ENCODE measurements at places on chromosomes 5 and 9. TPM values are rescaled to one million over a fixed set of nuclear protein-coding genes. Genes with fewer than 3 reads are reported as not detected.
A peak's percentile ranks its signal among the peaks of the same experiment; 100 is the strongest.

- H3K27ac ChIP-seq, result no peak overlapping the region
- H3K27me3 ChIP-seq, result no peaks in the 10 kb centered on the region
- no peaks in the 10 kb centered on the region for H3K4me1 ChIP-seq
- H3K4me3 ChIP-seq, result no peak overlapping the region
These were observed 1819.8 kb downstream of the MAT2B start for GRCh38 chr5:165325221-165325620.

- peaks cover 9% of the 10 kb centered on the region for H3K36me3 ChIP-seq
- no peak overlapping the region for H3K27ac ChIP-seq
- peak overlapping the region; percentile 56 for H3K4me3 ChIP-seq
- no peak for DNase-seq
These were observed 1.6 kb upstream of the SEC16A start for GRCh38 chr9:136484153-136485048.

DNA sequence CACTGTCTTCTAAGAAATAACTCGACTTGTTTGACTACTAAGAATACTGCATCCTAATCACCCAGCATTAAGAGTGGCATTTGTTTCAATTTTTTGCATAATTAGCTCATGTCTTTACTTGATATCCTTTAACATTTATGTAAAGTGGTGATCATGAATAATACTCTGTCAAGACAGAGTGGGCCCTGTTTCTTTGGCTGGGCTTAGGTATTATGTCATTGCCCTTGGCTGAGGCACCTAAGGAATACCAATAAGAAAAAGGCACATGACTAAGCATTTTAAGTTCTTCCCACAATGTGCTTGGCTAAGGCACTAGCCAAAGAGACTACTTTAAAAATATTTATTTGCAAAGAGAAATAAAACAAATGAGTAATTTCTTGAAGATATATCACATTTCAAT is 308.1 kb downstream of the CTNND2 start:
- no peak overlapping the region for H3K4me3 ChIP-seq
- no peaks in the 10 kb centered on the region for H3K36me3 ChIP-seq
- no peak overlapping the region for H3K27ac ChIP-seq
- DNase-seq, result no peak

DNA sequence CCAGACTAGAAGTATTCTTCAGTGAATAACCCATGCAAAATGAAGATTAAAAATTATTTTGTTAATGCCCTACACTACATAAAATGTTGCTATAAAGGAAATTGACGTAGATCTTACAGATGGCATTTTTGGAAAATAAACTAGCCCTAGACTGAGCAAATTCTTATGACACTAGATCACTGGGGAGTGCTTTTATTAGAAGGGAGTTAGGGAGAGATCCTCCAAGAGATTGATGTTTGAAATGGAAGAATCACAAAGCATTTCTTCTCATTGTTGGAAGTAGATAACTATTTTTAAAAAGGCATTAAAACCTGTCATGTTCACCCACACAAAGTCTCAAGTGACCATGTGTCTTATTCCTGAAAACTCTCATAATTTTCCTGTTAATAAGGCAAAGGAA is 351.1 kb upstream of the TLE4 start:
- no peak for DNase-seq
- H3K4me1 ChIP-seq, result no peaks in the 10 kb centered on the region
- H3K4me3 ChIP-seq, result no peak overlapping the region
- no peak overlapping the region for H3K27ac ChIP-seq
- no peaks in the 10 kb centered on the region for H3K36me3 ChIP-seq

GRCh38 chr9:117265253-117265652 is 149.6 kb downstream of the ASTN2 start:
- H3K27ac ChIP-seq, result no peak overlapping the region
- no peak for DNase-seq
- H3K4me1 ChIP-seq, result no peaks in the 10 kb centered on the region
- H3K4me3 ChIP-seq, result no peak overlapping the region
- no peaks in the 10 kb centered on the region for H3K36me3 ChIP-seq

GRCh38 chr5:141525653-141526052 is 36.8 kb downstream of the PCDHGC5 start:
- peak overlapping the region; percentile 72 for H3K27ac ChIP-seq
- no peak overlapping the region for H3K4me3 ChIP-seq
- H3K4me1 ChIP-seq, result peaks cover 25% of the 10 kb centered on the region
- DNase-seq, result no peak
- no peaks in the 10 kb centered on the region for H3K27me3 ChIP-seq

DNA sequence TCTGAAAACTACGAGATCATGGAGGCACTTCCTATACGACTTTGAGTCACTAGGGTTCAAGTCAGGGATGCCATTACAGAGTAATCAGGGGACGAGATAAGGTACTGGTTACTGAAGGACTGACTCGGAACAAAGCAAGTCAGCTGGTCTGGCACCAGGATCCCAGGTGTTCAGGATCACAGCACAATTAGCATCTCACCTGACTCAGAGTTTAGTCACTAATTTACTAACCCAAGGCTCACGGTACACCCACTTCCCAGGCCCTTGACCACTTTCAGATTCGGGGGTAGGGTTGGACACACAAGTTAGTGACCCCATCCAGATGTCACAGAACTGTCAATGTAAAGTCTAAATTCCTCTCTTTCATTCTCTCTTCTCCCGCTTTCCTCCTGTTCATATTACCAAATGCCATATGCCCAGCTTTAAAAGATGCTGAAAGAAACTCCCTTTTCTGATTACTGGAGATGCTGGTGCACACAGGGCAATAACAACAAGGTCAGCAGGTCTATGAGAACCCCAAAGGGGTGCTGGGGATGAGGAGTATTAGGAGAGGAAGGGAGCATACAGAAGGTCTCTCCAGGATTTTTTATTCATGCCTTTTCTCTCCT is 657.8 kb downstream of the TLE1 start:
- no peaks in the 10 kb centered on the region for H3K4me1 ChIP-seq
- DNase-seq, result no peak
- no peak overlapping the region for H3K27ac ChIP-seq
- no peaks in the 10 kb centered on the region for H3K27me3 ChIP-seq

GRCh38 chr5:168995024-168995423 is 305.9 kb downstream of the SLIT3 start:
- no peak overlapping the region for H3K27ac ChIP-seq
- H3K4me3 ChIP-seq, result no peak overlapping the region
- H3K36me3 ChIP-seq, result no peaks in the 10 kb centered on the region
- peaks cover 5% of the 10 kb centered on the region for H3K27me3 ChIP-seq

- no peak overlapping the region for H3K4me3 ChIP-seq
- no peaks in the 10 kb centered on the region for H3K36me3 ChIP-seq
- no peaks in the 10 kb centered on the region for H3K27me3 ChIP-seq
- H3K27ac ChIP-seq, result no peak overlapping the region
- no peaks in the 10 kb centered on the region for H3K4me1 ChIP-seq
- DNase-seq, result no peak
These were observed 53.3 kb downstream of the PLCXD3 start for GRCh38 chr5:41457094-41457493.

GRCh38 chr5:149456597-149457392 is 77.7 kb upstream of the IL17B start:
- DNase-seq, result no peak
- no peak overlapping the region for H3K4me3 ChIP-seq
- no peaks in the 10 kb centered on the region for H3K4me1 ChIP-seq
- no peaks in the 10 kb centered on the region for H3K36me3 ChIP-seq
- no peaks in the 10 kb centered on the region for H3K27me3 ChIP-seq

- H3K4me3 ChIP-seq, result no peak overlapping the region
- H3K27ac ChIP-seq, result no peak overlapping the region
- no peaks in the 10 kb centered on the region for H3K4me1 ChIP-seq
- H3K27me3 ChIP-seq, result peaks cover 29% of the 10 kb centered on the region
- H3K36me3 ChIP-seq, result peaks cover 2% of the 10 kb centered on the region
These were observed 130.3 kb downstream of the FOXD1 start for GRCh38 chr5:73318308-73318719.

- H3K4me3 ChIP-seq, result no peak overlapping the region
- no peaks in the 10 kb centered on the region for H3K27me3 ChIP-seq
- no peak overlapping the region for H3K27ac ChIP-seq
- no peaks in the 10 kb centered on the region for H3K36me3 ChIP-seq
- DNase-seq, result no peak
- peaks cover 23% of the 10 kb centered on the region for H3K4me1 ChIP-seq
These were observed 111.1 kb downstream of the ARRDC3 start for GRCh38 chr5:91271999-91272398.

- H3K4me1 ChIP-seq, result peaks cover 15% of the 10 kb centered on the region
- H3K4me3 ChIP-seq, result no peak overlapping the region
- no peaks in the 10 kb centered on the region for H3K36me3 ChIP-seq
- H3K27ac ChIP-seq, result no peak overlapping the region
These were observed 39.1 kb upstream of the RANBP6 start for GRCh38 chr9:6054280-6055099.

DNA sequence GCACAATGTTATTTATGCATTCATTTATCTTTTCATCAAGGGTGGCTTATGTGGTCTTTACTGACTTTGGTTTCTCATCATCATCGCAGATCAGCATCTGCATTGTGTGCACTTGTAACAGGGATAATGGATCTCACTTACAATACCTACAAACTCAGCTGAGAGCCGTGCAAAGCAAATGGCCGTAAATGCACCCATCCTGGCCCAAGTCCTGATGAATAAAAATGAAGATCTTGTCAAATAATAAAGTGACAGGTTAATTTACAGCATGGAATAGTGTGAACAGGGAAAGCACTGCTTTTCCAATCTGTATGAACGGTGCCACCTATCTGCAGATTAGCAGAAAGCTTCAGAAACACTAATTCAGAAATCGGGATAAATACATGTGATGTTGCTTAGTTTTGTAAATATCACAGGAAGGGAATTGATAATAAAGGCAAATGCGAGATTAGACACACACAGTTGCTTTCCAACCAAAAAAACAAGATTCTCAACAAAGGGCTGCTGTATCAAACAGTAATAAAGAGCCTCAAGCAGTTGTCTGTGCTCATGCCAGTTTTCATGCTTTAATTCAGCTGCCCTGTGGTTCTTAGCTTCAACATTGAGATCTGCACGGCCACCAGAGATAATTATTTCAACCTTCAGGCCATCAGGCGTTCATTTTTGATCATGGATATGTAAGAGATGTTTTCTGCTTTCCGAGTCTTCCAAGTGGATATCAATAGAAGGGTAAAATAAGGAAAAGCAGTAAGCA is 153.4 kb upstream of the POU5F2 start:
- no peak for DNase-seq
- no peaks in the 10 kb centered on the region for H3K36me3 ChIP-seq
- H3K4me1 ChIP-seq, result no peaks in the 10 kb centered on the region
- H3K27me3 ChIP-seq, result no peaks in the 10 kb centered on the region

DNA sequence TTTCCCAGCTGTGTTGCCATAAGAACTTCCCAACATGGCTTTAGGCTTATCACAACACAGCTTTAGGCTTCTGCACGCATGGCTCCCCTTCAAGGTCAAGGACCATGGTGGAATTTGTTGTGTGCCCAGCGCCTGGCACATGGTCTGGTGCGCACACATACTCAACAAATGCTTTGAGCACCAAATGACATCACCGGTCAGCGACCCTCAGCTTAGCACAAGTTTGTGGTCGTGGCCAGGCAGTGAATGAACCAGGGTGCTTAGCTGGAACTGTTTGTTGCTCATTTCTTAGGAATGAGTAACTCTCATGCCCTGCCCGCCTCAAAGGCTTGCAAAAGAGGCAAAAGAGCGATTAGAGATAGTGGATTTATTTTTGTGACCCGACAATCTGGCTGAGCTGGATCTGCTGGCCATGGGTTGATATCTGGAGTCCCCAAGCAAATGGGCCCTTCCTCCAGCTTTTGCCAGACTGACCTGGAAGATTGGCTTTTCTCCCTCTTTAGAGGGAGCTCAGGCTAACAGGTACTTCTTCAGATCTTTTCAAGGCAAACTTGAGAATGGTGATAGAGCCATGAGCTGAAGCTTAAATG is 58.9 kb downstream of the DAP start:
- no peak overlapping the region for H3K4me3 ChIP-seq
- no peaks in the 10 kb centered on the region for H3K36me3 ChIP-seq
- H3K27ac ChIP-seq, result no peak overlapping the region

GRCh38 chr5:75677607-75678006 is 39.6 kb downstream of the POC5 start:
- peaks cover 11% of the 10 kb centered on the region for H3K4me1 ChIP-seq
- H3K4me3 ChIP-seq, result peak overlapping the region; percentile 63
- DNase-seq, result no peak
- H3K36me3 ChIP-seq, result peaks cover under 1% of the 10 kb centered on the region
- peak overlapping the region; percentile 55 for H3K27ac ChIP-seq

- H3K36me3 ChIP-seq, result no peaks in the 10 kb centered on the region
- no peak overlapping the region for H3K4me3 ChIP-seq
These were observed 118.8 kb downstream of the GAPVD1 start for GRCh38 chr9:125380406-125380805.

DNA sequence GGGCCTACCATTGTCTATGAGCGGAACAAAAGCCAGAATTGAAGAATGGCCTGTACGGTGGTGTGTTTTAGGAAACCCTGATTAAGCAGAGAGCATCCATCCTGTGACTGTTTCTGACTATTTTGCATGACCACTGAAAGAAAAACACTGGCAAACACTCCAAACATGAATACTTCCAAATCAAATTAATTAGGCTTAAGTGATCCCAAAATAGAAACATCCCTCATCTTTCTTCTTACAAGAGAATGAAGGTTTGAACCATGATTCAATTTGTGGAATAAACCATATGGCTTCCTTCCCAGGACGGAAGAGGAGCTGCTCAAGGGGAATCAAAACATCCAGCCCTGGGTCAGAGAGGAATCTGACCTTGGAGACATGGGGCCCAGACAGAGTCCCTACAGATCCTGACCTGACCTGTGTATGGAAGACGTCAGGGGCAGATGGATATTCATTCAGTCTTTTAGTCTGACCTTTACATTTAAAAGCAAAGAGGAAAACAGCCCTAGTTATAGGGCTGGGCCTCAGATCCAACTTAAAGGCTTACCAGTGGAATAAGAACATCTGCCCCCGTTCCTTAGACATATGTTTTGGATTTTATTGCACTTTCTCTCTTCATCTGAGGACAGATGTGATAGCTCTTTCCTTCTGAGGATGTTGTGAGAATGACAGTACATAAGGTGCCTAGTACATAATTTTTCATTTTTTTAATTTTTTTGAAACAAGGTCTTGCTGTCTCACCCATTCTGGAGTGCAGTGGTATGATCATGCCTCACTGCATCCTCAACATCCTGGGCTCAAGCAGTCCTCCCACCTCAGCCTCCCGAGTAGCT is 17.6 kb upstream of the RECK start:
- no peaks in the 10 kb centered on the region for H3K4me1 ChIP-seq
- no peaks in the 10 kb centered on the region for H3K36me3 ChIP-seq
- no peak overlapping the region for H3K4me3 ChIP-seq
- H3K27me3 ChIP-seq, result peaks cover 5% of the 10 kb centered on the region
- DNase-seq, result no peak

DNA sequence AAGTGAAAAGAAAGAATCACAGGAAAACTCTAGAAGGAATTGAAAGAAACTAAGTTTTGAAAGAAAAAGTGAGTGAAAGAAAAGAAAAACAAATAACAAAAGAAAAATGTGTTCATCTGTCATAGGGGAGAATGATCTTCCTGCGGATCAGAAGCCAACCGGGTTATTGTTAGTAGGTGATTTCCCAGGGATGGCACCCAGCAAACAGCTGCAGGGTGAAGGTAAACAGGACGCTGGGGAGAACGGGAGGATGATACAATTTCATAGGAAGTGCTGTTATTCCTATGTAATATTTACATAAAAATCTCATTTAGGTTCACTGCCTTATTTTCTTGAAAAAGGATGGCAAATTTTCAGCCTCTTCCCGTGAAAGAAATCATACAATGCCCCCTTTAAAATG is 72.4 kb upstream of the LHFPL2 start:
- peaks cover 6% of the 10 kb centered on the region for H3K27me3 ChIP-seq
- DNase-seq, result no peak
- no peaks in the 10 kb centered on the region for H3K36me3 ChIP-seq

The IL5 gene
- 7.2 TPM for total RNA-seq

The STC2 gene
- total RNA-seq, result 0.78 TPM

The NAIP gene
- 14.6 TPM for total RNA-seq

The MYMK gene
- total RNA-seq, result not detected

The PCDHGC5 gene
- 0.17 TPM for total RNA-seq

The BRINP1 gene
- not detected for total RNA-seq

The CTXN3 gene
- total RNA-seq, result not detected

The RALGDS gene
- 159 TPM for total RNA-seq

The GDA gene
- not detected for total RNA-seq
